Esophagus squamous epithelium (tissue), 5 donors: ENCODE measurements at places on chromosomes 5 and 9.

- no peak for DNase-seq
These were observed 8.7 kb downstream of the NACC2 start for GRCh38 chr9:136086213-136086881.

- DNase-seq: no peak
These were observed 267.6 kb downstream of the KCTD16 start for GRCh38 chr5:144438237-144438636.

DNA sequence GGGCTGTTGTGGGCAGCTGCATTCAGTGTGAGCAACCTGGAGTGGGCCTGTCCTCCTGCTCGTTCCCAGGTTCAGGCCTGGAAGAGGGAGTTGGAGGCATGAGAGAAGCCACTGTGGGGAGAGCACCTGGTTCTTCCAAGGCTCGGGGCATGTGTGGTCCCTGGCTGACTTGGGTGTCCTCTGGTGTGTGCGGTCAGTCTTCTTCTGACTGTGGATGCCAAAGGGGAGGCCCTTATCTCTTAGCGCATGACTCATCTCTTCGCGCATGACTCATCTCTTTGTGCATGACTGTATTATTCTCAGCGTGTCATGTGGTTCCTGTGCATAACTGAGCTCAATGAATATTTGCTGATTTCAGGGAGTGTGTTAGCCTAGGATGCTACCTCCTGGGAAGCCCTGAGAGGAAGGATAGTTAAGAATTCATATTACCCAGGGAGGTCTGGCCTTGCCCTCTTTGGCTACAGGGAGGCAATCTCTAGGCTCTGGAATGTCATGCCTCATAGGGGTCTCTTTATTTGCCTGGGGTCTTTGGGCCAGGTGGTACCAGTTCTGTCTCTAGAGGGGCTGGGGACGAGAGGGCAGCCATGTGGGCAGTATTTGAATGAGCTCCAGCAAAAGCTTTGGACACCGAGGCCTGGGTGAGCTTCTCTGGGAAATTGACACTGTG, 188.7 kb downstream of the HSPA4 start:
- no peak for DNase-seq

DNA sequence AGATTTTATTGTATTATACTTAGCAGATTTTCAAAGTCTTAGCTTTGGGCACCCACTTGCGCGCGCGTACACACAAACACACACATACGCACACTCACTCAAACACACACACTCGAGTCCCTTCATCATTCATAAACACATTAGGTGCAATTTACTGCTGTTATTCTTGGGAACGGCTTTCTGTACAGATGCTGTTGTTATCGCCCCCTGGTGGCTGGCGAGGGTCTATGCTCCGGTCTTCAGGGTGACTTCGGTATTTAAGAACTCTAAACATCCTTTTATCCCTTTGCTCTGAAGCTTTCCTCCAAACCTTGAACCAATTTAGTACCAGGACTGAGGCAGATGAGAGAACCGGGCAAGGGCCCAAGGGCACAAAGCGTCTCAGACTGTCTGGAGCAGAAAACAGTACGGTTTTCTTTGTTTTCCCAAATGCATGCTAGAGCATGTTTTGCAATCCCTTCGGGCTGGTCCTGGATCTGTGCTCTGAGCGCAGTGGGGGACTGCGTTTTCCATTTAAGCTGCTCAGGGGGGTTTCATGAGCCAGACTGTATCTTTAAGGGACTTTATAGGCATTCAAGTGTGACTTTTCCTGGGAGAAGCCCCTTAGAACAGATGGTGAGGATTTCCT, 1.7 kb upstream of the SLIT3 start:
- no peak for DNase-seq

DNA sequence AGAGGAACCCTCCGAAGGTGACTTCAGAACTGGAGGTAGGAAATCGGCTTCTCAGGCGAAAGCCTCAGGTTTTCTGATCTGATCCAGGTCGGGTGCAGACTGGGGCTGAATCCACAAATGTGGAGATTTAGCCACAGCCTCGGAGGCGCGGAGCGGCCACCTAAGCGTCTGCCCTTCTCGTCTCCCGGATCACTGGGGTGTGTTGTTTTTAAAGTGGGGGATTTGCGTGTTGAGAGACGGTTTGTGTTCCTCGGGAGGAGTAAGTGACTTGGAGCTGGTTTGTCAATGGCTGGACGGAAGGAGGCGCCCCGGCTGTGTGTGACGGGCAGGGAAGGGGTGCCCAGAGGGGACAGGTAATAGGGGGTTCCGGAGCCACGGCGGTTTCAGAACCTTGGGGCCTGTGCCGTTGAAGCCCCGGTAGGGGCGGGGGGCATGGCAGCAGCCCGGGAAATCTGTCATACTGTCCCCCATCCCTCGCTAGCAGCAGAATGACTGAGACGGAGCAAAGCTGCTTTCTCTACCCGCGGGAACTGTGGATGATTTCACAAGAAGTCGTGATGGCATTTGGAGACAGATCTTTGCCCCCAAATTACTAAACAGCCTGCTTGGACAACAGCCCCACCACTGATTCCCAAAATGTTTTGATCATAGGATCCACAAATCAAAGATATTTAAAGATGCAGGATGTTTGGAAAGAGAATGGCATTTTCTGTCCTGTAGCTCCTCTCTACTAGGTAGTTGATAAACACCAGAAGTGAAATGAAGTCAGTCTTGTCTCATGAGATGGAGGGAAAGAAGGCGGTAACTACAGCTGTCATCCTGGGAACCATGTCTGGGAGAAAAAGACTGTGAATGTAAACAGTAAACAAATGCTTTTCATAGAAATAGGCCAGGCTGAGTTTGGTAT, 216.5 kb downstream of the PDZD2 start:
- no peak for DNase-seq

GRCh38 chr9:28774433-28775235, 1201.4 kb upstream of the C9orf72 start:
- no peak for DNase-seq

GRCh38 chr9:27499451-27499850, 24.6 kb upstream of the IFNK start:
- DNase-seq: no peak

DNA sequence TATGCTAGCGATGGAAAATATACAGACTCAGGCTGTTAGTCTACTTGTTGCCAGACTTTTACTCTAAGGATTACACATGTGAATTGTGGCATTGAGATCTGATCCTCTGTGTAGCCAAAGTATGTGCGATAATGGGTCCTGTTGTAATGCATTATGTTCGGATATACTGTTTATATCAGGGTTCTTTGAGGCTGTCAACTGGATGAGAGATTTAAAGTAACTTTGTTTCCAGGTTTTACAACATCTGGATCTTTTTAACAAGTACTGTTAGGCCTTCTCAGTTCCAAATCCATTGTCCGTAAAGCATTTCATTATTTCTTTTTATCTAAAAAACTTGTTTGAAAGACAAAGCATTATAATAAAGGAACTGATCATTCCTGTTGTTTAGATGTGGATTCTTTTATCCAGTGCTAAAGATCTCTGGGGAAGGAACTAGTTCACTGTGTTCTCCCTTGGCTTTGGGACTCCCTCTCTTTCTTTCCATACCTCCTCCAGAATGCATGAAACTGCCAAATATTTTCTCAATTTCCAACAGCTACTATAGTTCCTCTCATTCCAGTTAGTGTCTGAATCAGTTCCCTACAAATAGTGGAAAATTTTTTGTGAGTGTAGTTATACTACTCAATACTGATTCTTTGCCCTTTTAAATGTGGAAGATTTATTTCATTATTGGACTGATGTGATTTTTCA, 68.8 kb downstream of the HACD4 start:
- DNase-seq: no peak
